ENCODE measurements at places on chromosomes 11 and 22.

GRCh38 chr11:111391328-111392124 is 12.5 kb upstream of the POU2AF1 start:
- peak; percentile 20 for DNase-seq

- peak; percentile 67 for DNase-seq
Measured at GRCh38 chr11:125433454-125434121, 62.5 kb downstream of the FEZ1 start.

GRCh38 chr22:17639247-17639741 is 737 bp downstream of the BCL2L13 start:
- DNase-seq: peak; percentile 52

DNA sequence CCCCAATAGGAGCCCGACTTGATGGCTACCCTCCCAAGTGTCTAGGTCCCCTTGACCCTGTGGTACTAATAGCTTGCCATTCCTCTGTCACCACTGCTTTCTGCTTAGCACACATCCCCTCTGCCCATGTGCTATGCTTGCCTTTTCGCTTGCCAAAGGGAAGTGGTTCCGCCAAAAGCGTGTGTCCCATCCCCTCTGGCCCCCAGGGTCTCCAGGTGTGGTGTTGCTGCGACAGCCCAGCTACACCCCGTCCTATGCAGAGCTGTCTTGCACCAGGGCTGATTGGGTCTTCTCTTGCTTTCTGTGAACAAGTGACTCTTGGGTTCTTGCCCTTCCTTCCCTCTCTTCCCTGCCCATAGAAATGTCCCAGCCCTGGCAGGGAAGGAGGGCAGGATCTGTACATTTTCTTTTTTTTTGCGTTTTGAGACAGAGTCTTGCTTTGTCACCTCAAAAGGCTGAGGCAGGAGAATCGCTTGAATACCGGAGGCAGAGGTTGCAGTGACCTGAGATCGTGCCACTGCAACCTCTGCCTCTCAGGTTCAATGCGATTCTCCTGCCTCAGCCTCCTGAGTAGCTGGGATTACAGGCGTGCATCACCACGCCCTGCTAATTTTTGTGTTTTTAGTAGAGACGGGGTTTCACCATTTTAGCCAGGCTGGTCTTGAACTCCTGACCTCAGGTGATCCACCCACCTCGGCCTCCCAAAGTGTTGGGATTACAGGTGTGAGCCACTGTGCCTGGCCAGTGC is 3.9 kb downstream of the TANGO2 start:
- no peak for DNase-seq

- DNase-seq: no peak
Measured at GRCh38 chr22:49519117-49519737, 308.4 kb downstream of the BRD1 start.

DNA sequence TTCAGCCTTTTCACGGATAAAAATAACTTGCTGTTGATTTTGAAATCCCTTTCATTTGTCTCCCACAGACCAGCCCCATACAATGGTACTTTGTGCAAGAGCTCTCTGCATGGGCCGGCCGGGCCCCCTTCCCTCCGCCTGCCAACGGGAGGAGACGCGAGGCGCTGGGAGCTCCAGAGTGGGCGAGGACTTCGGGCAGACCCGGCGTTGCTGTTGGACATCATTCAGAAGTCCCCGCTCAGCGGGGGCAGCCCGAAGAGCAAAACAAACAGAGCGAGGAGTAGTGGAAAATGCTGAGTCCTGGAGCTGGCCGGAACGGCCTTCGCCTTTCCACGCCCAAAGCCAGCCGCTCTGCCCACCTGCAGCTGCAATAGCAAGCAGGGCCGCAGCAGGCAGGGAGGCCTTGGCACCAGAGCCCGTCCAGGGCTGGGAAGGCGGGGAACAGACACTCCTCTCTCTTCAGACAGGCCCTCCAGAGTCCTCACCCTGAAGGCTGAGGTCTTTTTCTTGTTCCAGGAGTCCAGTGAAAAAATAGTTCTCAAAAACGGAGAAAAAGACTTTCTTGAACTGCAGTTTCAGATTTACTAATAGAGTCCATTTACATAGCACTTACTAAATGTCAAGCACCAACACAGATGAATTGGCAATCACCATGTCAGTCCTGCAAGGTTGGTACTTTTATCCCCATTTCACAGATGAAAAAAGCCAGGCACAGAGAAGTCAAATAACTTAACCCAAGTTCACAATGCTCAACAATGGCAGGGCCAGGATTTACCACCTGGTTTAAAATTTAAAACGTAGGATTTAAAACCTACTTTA is 135.5 kb downstream of the ETS1 start:
- peak; percentile 80 for DNase-seq

DNA sequence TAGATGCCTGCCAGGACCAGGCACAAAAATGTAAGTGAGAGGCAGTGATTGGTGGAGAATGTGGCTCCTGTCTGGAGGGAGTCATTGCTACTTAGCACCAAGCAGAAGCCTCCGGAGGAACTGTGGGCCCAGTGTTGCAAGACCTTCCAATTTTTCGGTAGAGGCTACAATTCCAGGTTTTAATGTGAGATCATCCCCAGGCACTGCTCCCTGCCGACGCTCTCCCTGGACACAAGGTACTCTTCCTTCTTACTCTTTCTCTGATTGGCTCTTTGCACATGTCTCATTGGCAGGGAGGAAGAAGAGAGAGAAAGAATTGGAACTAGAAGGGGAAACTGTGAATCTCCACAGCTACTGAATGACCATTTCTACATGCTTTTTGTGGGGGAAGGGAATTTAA is 53.7 kb upstream of the EP300 start:
- no peak for DNase-seq

GRCh38 chr11:127862406-127862805 is 725.0 kb downstream of the ETS1 start:
- DNase-seq: no peak

GRCh38 chr11:6475936-6476335 is 2.2 kb upstream of the TRIM3 start:
- no peak for DNase-seq

- no peak for DNase-seq
Measured at GRCh38 chr11:113382121-113382520, 5.5 kb upstream of the ANKK1 start.

DNA sequence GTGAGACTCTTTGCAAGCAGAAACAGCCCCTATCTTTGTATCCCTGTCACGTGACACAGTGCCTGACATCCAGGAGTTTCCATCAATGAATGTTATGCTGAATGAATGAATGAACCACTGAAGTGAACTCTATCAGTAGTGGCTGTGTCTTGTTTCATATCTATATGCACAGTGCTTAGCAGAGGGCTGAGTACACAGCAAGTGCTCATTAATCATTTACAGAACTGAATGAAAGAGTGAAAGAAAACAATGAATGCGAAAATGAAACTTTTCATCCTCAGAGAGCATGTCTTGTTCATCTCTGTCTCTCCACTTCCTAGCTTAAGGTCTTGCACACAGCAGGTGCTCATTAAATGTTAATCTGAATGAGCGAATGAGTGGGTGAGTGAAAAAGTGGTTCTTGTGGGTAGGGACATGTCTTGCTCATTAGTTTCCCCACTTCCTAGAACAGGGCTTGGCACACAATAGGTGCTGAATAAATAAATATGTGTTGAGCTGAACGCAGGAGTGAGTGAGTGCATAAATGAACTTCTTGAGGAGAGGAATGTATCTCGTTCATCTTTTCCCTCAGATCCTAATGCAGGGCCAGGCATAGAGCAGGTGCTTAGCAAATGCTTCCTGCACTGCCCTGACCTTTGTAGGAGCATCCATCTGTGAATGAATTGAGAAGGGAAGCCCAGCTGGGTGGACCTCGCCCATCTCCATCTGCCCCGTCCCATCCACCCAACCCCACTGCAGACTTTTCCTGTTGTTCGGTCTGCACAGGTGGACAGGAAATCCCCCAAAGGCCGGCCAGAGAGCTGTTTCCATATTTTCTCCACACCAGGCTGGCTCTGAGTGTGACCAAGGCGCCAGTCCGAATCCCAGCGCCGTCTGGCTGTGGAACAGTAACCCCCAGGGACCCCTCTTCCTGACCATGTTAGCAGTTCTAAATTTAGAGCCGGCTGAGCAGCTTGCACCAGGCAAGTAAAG is 113.4 kb upstream of the CRYBB3 start:
- DNase-seq: peak; percentile 18

GRCh38 chr11:96062134-96062533 is 138.2 kb upstream of the MTMR2 start:
- no peak for DNase-seq

DNA sequence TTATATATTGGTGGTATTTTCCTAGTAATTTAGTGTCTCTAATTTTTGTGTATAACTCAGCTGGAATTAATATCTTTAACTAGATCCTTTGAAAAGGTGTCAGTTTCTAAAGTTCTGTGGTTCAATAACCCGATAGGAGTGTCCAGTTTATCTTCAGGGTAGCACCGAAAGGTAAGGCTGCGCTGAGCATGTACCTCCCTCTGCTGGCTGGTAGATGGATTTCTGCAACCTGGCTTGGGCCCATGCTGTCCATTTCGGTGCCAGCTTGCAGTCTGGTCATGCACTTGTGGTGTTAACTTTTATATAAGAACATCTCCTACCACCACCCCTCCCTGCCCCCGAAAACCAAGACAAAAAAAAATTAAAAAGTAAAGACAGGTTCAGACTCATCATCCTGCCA is 24.7 kb downstream of the EXT2 start:
- DNase-seq: no peak

GRCh38 chr11:23099256-23099655 is 239.0 kb upstream of the CCDC179 start:
- DNase-seq: no peak

DNA sequence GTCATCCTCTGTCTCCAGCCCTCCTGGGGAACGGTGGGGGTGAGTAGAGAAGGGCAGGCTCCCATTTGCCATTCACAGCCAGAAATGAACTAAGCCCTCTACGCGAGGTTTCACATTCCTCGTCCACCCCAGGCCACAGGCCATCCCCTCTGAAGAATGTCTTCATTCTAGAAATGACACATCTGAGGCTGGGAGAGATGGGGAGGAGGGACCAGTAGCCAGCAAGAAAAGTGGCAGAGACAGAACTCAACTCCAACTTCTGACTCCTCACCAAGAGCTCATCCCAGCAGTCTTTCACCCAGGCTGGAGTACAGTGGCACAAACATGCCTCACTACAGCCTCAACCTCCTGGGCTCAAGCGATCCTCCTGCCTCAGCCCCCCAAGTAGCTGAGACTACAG is 3.4 kb downstream of the CTSF start:
- DNase-seq: no peak

DNA sequence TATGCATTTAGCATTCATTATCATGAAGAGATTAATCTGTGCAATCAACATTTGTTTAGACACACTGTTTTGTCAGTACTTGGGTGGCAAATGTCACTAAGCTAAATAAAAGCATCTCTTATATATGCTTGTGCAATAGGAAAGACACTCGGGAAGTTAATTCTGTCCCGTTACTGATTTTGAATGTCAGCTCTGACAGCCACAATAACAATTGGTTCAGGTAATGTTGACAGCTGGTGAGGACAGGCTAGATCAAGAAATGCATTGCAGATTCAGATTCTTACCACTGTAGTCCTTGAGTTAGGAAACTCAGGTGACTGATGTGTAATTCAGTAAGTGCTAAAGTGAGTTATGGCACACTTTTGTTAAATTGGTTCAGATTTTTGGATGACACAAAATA is 523.8 kb upstream of the FAT3 start:
- DNase-seq: no peak

DNA sequence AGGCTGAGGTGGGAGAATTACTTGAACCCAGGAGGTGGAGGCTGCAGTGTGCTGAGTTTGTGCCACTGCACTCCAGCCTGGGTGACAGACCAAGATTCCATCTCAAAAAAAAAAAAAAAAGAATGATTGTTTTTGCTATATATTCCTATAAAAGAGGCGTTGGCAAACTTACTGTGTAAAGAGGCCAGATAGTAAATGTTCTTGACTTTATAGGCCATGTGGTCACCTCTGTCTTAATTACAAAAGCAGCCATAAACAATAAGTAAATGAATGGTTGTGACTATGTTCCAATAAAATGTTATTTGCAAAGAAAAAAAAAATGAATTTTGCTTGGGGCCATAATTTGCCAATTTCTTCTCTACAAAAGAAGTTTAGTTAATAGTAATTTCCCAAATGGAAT is 12.3 kb downstream of the ATM start:
- DNase-seq: no peak

- peak; percentile 64 for DNase-seq
Measured at GRCh38 chr22:44625981-44626687, 75.9 kb upstream of the PRR5 start.

- no peak for DNase-seq
Measured at GRCh38 chr11:82811369-82811768, 77.7 kb upstream of the FAM181B start.

GRCh38 chr11:116686866-116687265 is 85.9 kb downstream of the BUD13 start:
- DNase-seq: no peak

- no peak for DNase-seq
Measured at GRCh38 chr11:65362320-65362931, 7.9 kb downstream of the TIGD3 start.

GRCh38 chr11:14393129-14393528 is 34.1 kb upstream of the RRAS2 start:
- DNase-seq: no peak

GRCh38 chr11:45141171-45141570 is 5.3 kb upstream of the PRDM11 start:
- no peak for DNase-seq

GRCh38 chr22:44256556-44257485 is 55.9 kb downstream of the SHISAL1 start:
- no peak for DNase-seq

DNA sequence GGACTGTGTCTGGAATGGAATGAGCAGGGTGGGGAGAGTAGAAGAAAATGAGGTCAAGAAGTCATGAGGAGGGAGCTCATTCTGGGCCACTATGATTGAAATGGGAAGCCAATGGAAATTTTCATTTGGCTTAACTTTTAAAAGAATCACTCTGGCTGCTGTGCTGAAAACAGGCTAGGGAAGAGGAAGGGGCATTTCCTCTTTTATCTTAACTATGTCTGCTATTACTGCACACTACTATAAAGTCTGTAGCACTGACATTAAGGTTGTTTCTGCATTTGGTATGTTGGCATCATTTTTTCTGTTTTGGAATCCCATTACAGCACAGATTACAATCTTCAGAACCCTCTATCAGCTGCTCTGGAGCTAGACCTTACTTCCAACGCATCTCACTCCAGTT is 8.2 kb downstream of the PATL1 start:
- no peak for DNase-seq
